Aorta (tissue), 5 donors: ENCODE measurements at places on chromosomes 5 and 9. TPM values are rescaled to one million over a fixed set of nuclear protein-coding genes. Genes with fewer than 3 reads are reported as not detected.

Gene FAM153A
- 1.0 TPM for total RNA-seq

Gene PCDHA1
- total RNA-seq = not detected

Gene FOXD4
- total RNA-seq = not detected

Gene DNM1
- total RNA-seq = 9.3 TPM

Gene UIMC1
- total RNA-seq = 53.9 TPM

Gene ADRA1B
- 16.0 TPM for total RNA-seq

Gene TMEM252
- total RNA-seq = not detected

Gene CDH9
- not detected for total RNA-seq

Gene ADAMTS2
- 24.5 TPM for total RNA-seq

Gene CCNB1
- 1.5 TPM for total RNA-seq

Gene AGTPBP1
- total RNA-seq = 25.6 TPM

Gene SPOCK1
- 67.8 TPM for total RNA-seq

Gene RNF38
- 59.6 TPM for total RNA-seq

Gene GOLGA2
- 163 TPM for total RNA-seq

Gene C9orf43
- not detected for total RNA-seq

Gene HACD4
- total RNA-seq = 3.2 TPM

Gene ENC1
- total RNA-seq = 10.6 TPM

Gene LRRC19
- not detected for total RNA-seq

Gene SHROOM1
- total RNA-seq = 6.1 TPM

Gene CTXN3
- not detected for total RNA-seq

Gene PCDHGC3
- 116 TPM for total RNA-seq

Gene FRRS1L
- 1.9 TPM for total RNA-seq

Gene PCDHB3
- total RNA-seq = 2.0 TPM

Gene TMEM171
- not detected for total RNA-seq

Gene PLAC8L1
- total RNA-seq = 0.87 TPM

Gene EGFL7
- 308 TPM for total RNA-seq

Gene SPATA6L
- total RNA-seq = 3.8 TPM

Gene KIF27
- 8.0 TPM for total RNA-seq

Gene PHAX
- 32.0 TPM for total RNA-seq
